ENCODE measurements at places on chromosomes 16 and 17.

DNA sequence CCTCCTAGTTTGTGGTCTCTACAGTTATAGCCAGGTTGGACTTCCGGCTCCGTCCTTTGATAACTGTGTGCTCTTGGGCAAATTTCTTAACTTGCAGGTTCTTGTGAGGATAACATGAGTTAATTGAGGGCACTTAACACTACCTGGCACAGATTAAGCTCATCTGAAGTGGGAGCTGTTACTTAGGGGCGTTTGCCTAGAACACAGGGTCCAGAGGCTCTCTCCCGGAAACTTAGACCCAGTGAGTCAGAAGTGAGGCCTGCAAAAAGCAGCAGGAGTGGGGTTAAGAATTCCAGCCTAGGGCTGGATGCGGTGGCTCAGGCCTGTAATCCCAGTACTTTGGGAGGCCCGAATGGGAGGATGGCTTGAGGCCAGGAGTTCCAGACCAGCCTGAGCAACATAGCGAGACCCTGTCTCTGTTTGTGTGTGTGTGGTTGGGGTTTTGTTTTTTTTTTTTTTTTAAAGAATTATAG is 1.4 kb downstream of the MVP start:
- no peak for DNase-seq

- peak; percentile 68 for DNase-seq
Observed at GRCh38 chr17:81119223-81120148, 45.8 kb upstream of the PVALEF start.

DNA sequence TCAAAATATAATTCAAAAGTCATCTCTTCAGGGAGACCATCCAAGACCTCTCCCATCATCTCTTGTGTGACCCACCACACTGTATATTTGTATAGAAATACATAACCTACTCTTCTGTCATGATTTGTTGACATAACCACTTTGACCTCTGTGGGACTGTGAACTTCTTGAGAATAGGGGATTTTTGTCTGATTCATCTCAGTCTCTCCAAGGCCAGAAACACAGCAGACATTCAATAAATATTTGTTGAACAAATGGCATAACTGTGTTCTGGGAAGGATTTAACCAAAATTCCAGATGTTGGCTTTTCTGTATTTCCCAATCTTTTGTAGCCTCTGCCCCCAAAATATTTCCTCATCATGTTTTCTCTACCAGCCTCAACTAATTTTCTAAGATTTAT is 169.7 kb downstream of the CDH11 start:
- no peak for DNase-seq

GRCh38 chr17:58215685-58216084 is 3.4 kb downstream of the MKS1 start:
- no peak for DNase-seq

- DNase-seq = no peak
Observed at GRCh38 chr17:40980596-40980995, 3.5 kb downstream of the KRT40 start.
